Activated naive CD8-positive, alpha-beta T cell treated with anti-CD3 and anti-CD28 coated beads, Interleukin-2, amount 10 ng/mL, durations not matched to agents 7 days and 5 days (primary cell): ENCODE measurements at places on chromosomes 12 and 14.

DNA sequence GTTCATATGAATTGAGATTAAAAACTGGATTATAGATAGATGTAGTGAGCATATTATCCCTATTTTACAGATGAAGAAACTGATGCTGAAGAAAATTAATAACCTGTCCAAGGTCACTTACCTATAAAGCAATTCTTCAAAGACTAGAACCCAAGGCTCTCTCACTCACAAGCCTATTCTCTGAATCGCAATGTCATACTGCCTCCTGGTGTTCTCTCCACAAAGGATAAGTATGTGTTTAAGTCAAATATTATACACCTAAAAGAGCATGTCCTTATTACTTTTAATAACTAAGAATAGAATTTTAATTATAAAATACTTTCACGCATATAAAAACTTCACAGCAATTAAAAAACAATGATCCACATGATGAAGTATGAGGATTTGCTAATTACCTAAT is 721.3 kb upstream of the USP15 start:
- DNase-seq = no peak

- no peak for DNase-seq
Observed at GRCh38 chr12:108289350-108290161, 49.6 kb downstream of the CMKLR1 start.

DNA sequence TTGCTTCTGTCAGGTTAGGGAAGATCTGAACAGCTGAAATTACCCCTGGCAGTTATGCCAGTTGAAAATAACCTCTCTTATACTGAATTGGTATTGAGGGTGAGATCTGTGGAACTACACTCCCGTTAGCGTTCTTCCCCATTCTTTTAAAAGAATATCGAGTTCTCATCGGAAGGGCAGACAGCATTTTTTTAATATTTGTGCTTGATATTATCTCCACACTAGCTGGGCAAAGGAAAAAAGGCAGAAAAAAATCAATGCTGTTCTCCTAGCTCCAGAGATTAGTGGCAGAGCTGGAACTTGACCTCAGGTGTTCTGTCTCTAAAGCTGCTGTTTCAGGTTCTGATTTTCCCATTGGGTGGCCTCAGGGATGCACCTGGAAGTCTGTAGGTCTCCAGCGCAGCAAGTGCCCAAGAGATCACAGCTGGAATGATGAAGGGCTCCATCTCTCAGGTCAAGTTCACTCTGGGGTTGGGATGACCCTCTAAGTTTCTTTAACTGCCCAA is 67.5 kb downstream of the SLC38A1 start:
- DNase-seq = no peak

- no peak for DNase-seq
Observed at GRCh38 chr12:31288381-31288780, 37.6 kb downstream of the SINHCAF start.

DNA sequence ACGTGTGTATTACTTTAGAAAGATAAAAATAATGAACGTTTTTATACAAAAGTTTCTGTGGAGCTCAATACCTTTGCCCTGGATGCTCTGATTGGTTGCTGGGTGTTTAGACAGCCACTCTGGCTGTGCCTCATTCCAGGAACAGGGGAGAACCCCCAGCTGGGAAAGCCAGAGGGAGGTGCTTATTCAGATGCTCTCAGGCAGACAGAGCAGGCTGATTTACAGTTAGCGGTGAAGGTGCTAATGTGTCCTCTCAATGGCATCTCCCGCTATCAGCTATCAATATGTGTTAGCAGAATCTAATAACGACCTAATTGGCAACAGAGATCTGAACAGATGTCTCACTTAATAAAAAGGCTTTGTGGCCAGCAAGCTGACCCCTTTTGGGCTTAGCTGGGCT is 402.3 kb downstream of the NUAK1 start:
- no peak for DNase-seq

- no peak for DNase-seq
Observed at GRCh38 chr14:74628418-74628817, 16.4 kb upstream of the LTBP2 start.

GRCh38 chr14:35470755-35471154 is 63.2 kb upstream of the INSM2 start:
- DNase-seq = no peak

DNA sequence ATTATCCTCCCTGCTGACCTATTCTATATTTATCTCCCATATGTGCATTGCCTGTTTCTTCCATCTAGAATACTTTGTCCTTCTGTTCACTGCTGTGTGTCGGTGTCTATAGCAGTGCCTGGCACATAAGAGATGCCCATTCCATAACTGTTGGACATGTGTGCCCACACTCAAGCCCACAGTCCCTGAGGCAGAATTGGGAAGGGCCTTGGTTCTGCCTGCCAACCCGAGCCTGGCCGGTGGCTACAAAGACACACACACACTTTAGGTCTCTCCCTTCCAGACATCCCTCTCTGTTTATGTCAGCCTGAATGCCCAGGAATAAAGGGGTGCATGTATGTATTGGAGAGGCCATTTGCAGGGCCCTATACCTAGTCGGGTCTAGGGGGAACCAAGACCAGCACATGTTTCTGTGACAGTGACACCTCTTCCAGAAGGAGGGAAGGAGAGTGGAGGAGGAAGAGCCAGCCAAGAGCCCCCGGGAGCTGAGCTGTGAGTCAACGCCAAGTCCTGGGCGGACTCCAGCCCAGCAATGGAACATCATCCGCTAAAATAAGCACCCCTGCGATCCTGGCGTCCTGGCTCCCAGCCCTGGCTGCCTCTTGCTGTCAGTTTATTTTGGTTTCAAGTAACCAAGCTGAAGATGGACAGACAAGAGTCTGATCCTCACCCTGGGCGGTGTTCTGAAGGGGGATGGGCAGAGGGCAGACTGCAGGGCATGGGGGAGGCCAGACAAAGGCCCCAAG is 4.3 kb upstream of the ASB2 start:
- no peak for DNase-seq

GRCh38 chr12:76784600-76785051 is 20.7 kb downstream of the ZDHHC17 start:
- DNase-seq = no peak

DNA sequence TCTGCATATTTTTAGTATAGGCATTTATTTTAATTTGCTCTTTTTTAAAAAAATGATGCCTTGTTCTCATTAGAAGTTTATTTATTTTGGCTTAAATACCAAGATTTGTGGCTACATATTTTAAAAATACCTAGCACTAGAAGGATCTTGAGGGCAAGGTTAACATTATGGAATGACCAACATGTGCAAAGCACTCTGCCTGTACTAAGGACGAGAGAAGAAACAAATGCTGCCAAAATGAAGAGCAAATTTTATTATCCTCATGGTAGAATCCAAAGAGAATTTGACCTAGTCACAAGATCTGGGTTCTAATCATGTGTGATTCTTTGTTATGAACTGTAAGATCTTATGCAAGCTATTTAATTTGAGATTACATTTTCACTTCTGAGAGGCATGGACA is 2.8 kb downstream of the CAND1 start:
- DNase-seq = no peak

- no peak for DNase-seq
Observed at GRCh38 chr12:55972911-55973598, 823 bp upstream of the RAB5B start.

DNA sequence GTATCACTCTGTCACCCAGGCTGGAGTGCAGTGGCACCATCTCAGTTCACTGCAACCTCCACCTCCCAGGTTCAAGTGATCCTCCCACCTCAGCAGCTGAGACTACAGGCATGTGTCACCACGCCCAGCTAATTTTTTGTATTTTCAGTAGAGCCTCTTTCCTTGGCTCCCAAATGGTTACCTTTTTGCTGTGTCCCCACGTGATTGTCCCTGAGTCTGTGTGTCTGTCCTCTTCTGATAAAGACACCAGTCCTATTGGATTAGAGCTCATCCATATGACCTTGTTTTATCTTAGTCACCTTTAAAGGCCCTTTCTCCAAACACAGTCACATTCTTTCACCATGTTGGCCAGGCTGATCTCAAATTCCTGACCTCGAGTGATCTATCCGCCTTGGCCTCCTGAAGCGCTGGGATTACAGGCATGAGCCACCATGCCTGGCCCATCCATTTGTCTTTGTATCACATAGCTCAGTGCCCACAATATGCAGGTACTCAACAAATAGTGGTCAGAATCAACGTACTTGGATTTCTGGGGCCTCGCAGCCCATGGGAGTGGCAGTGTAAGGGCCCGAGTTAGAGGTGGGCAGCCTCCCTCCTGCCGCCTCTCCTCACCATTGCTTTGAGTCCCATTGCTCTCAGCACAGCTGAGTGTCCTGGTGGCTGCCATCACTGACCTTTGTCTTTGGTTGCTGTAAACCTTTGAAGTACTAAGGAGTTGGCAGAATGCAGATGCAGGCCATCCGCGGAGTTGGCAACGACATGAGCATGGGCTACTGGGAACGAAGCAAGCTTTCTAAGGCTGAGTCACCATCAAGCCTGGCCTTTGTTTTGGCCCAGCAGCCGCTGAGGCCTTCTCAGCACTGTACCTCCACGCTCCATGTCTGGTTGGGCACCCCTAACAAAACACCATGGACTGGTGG is 9.3 kb downstream of the TPCN1 start:
- DNase-seq = no peak

GRCh38 chr12:64457466-64457865 is 5.5 kb downstream of the TBK1 start:
- no peak for DNase-seq

DNA sequence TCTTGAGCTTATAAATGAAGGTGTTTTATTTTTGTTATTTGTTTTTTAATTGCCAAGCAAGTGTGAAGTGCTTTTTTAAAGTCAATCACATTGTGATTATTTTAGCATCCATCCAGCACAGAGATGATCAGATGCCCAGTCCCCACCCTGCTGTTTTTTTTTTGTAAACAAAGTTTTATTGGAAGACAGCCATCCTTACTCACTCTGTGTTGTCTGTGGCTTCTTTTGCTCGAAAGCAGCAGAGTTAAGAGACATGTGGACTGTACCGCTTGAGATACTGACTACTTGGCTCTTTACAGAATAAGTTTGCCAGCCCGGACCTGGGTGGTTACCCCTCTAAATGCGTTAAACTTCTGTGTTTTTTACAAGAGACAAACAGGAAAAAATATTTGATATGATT is 30.9 kb upstream of the AMN start:
- no peak for DNase-seq

DNA sequence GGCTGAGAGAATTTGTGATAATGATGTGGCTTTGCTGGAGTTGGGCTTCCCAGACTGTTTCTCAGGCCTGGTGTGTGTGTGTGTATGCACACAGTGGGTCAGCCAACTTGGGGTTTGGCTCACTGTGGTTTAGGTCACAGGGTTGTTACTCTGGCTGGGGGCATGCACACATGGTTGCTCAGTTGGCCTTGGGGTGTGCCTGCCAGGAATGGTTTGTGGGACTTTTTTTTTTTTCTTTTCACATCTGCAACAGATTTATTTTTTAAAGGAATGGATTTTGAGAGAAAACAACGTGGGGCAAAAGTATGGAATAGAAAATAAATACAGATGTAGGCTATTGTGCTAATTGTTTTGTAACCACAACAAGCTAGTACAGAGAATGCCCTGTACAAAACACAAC is 25.0 kb upstream of the GTF2A1 start:
- DNase-seq = no peak

- no peak for DNase-seq
Observed at GRCh38 chr12:109542014-109542413, 31.3 kb downstream of the MMAB start.

DNA sequence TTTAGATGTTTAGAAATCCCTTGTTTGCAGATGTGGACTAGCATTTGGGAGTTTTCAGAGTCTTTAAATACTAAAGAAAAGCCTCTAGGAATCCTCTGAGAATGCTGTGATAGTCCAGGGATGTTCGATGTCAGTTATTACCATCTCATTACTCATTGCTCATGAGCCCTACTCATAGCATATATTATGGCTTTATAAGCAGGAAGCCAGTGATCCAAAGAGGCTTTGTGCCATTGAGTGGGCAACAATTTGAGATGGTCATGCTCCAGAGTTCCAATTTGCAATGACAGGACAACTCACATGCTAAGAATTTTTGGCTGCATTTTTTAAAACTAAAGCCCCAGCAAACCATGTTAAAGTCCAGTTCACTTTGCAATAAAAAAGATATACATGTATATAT is 163.0 kb downstream of the OTOGL start:
- DNase-seq = no peak

DNA sequence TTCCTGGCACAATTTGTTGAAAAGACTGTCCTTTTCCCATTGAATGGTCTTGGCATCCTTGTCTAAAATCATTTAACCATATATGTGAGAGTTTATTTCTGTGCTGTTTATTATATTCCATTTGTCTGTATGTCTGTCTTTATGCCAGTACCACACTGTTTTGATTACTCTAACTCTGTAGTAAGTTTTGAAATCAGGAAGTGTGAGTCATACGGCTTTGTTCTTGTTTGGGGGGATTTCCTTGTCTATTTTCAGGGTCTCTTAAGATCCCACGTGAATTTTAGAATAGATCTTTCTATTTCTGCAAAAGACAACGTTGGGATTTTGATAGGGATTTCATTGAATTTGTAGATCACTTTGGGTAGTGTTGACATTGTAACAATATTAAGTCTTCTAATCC is 88.5 kb downstream of the MYRFL start:
- DNase-seq = no peak

DNA sequence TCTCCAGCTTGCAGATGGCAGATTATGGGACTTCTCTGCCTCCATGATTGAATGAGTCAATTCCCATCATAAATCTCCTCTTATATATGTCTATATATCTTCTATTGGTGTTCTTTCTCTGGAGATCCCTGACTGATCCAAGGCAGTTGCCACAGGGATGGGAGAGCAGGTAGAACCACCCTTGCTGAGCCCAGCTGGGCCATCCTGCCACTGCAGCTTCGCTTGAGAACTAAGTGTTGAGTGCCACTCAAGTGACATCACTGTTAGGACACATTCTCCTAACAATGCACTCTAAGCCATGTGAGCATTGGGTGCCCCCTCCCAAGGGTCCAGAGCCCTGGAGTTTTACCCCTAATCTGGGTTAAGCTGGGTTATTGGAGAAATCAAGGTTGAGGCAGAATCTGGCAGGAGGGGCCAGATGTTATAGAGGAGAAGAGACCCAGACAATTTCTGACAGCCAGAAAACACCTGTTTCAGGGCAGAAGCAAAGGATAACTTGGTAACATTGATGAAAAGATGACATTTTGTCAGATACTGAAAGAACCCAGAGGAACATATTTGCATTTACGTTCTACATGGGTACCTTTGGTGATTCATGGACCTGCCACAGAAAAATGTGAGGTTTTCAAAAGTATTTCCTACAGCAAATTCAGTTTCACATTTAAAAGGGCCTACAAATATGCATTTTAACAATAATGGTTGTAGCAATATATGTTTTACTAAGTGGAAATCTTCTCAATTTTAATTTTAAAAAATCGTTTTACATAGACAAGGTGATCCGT is 57.2 kb upstream of the MAX start:
- no peak for DNase-seq

GRCh38 chr14:24094841-24095270 is 745 bp downstream of the PCK2 start:
- no peak for DNase-seq

- no peak for DNase-seq
Observed at GRCh38 chr12:94227066-94227465, 78.7 kb downstream of the PLXNC1 start.

DNA sequence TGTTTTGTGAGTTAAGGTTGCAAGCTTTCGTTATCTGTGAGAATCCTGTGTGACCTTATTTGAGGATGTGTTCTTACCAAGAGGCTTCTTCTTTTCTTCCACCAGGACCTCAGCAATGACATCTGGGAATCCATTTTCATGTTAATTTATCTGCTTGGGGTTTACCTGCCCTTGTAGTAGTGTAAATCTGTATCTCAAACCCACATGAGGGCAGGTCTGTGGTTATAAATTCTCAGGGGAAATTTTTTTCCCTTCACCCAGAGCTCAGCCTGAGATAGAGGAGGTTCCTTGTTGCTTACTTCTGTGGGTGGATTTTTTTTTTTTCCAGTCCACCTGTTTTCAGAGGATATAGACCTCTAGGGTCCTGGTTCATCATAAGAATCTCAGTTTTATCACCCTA is 70.8 kb downstream of the AKAP6 start:
- DNase-seq = no peak
